ENCODE measurements at places on chromosomes 11 and 22.

DNA sequence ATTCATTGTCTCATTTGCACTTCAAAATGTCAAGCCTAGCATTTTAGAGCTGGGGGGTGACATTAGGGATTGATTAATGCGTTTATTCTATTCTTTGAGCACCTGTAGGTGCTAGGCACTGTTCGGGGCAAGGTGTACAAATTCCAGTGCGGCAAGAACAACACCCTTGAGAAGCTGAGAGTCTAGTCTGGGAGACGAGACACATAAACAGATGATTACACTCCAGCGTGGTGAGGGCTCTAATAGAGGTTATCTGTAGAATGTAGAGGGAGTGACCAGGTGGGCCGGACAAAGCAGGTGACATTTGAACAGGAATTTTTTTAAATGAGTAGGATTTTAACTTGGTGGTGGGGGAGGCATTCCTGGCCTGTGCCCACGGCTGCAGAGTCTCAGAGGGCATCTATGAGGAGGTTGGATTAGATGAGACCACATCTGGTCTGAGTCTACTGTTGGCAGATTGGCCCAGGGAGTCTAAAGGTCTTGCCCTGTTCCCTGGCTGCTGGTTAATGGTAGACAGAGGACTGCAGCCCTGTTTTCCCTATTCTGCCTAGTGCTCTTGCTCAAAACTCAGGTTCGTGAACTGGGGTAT, 970 bp downstream of the CAT start:
- DNase-seq: no peak

GRCh38 chr11:75240311-75241035, at the start of gene TPBGL:
Gene TPBGL (plus strand): TSS chr11:75240774. CDS start chr11:75241050, 276 bp downstream.
- peak; percentile 16 for DNase-seq

DNA sequence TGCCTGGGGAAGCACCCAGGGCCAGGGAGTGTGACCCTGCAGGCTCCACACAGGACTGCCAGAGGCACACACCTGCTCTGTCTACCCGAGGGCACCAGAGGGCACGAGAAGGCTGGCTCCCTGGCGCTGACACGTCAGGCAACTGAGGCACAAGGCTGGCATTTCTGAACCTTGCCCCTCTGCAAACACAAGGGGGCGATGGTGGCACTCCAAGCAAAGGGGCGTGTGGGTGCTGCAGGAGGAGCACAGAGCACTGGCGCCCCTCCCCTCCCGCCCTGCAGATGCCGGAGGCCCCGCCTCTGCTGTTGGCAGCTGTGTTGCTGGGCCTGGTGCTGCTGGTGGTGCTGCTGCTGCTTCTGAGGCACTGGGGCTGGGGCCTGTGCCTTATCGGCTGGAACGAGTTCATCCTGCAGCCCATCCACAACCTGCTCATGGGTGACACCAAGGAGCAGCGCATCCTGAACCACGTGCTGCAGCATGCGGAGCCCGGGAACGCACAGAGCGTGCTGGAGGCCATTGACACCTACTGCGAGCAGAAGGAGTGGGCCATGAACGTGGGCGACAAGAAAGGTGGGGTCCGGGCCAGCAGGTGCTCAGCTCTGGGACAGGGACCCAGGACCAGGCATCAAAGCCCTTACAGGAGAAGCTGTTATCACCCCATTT, 20.8 kb upstream of the TXNRD2 start:
- peak; percentile 76 for DNase-seq

- DNase-seq: no peak
Observed at GRCh38 chr11:70783356-70783755, 385.0 kb downstream of the CTTN start.

GRCh38 chr11:16841984-16842383, 103.5 kb downstream of the C11orf58 start:
- no peak for DNase-seq

DNA sequence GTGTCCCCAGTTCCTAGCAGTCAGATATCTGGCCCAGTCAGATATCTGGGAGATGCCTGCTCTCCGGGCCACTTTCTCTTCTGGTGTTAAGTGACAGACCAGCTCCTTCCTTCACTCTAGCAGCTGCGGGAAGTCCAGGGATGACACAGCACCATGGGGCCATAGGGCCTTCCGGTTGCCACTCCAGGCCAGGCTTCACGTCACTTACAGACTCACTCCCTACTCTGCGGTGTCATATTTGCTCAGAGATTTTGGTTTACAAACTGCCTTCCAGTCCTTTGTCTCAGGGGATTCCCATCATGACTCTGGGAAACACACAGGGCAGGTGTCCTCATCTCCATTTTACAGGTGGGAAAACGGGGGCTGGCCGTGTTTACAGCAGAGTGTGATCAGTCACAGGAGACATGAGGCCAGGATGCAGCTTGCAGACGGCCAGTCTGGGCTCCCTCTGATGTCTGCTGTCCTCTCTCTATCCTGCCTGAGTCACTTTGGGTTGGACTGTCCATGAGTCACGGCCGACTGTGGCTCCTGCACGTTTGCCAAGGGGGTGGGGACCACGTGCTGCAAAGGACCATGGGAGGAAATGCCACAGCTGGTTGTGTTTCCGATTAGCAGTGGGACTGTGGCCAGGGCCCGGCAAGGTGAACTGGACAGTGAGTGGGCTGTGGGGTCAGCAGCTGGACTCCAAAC, 8.2 kb upstream of the TBC1D22A start:
- peak; percentile 99 for DNase-seq

GRCh38 chr11:64789331-64790204, 11.2 kb upstream of the SF1 start:
- DNase-seq: no peak

DNA sequence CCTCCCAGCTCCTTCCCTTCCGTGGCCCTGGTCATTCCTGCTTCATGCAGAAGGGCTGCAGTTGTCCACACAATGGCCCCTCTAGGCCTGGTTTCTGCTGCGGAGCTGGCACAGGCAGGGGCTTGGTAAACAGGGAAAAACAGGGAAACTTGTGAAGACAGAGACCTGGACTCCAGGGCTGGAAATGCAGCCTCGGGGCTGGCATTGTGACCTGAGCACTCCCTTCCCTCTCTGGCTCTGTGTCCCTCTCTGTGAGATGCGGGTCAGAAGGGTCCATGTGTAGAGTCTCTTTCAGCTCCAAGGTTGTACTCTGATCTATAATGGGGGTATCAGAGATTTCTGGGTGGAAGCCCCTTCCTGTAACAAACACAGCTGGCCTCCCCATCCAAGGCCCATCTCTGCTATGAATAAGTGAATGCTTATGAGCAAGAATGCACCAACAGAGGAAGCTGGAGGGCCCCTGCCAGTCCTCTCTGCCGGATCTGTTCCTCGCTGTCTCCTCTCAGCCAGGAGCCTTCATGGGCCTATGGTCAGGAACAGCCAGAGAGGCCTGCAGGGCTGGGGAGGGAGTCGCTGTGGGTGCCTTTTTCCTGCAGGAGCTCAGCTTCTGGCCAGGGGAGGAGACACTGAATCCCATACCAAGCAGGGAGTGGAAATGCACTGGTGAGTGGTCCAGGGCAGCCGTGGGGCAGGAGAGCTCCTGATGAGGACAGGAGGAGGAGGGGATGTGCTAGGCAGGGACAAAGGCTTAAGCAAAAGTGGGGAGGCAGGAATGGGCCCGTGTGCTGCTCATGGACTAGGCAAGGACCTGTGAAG, 6.7 kb upstream of the DERL3 start:
- peak; percentile 27 for DNase-seq

GRCh38 chr22:43216738-43217137, 29.8 kb upstream of the TTLL12 start:
- DNase-seq: no peak

DNA sequence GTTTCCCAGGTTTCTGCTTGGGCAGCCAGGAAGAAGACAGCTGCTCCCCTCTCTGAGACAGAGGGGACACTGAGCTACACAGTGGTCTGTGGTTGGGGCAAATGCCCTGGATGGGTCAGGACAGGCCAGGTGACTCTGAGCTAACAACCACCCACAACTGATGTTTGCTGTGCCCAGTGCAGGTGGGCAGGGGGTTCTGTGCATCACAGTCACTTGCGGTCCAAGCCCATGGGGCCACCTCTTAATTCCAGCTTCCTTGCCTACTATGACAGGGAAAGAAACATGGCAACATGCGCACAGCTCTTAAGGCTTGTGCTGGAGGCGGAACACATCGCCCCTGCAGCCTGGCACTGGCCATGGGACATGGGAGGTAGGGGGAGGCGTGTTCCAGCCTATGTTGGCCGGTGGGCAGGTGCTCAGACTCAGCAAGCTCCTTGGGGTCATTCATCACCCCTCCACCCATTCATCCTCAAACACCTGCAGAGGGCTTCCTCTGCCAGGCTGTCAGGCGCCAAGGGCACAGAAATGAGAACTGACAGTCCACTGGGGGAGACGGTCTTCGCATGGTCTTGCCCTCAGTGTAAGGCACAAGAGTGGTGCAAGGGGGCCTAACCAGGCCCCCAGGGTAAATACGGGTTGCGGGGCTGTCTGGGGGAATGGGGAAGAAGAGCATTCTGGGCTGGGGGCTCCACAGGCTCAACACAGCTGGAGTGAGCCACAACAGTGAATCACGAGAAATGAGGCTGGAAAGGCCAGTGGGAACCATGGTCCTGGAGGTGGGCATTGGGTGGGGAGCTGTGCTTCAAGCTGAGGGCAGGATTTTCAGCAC, 55.6 kb downstream of the ARFGAP3 start:
- DNase-seq: no peak

- no peak for DNase-seq
Observed at GRCh38 chr11:132719684-132720083, 812.6 kb downstream of the OPCML start.

- DNase-seq: no peak
Observed at GRCh38 chr11:30322191-30322590, 713 bp upstream of the ARL14EP start.

DNA sequence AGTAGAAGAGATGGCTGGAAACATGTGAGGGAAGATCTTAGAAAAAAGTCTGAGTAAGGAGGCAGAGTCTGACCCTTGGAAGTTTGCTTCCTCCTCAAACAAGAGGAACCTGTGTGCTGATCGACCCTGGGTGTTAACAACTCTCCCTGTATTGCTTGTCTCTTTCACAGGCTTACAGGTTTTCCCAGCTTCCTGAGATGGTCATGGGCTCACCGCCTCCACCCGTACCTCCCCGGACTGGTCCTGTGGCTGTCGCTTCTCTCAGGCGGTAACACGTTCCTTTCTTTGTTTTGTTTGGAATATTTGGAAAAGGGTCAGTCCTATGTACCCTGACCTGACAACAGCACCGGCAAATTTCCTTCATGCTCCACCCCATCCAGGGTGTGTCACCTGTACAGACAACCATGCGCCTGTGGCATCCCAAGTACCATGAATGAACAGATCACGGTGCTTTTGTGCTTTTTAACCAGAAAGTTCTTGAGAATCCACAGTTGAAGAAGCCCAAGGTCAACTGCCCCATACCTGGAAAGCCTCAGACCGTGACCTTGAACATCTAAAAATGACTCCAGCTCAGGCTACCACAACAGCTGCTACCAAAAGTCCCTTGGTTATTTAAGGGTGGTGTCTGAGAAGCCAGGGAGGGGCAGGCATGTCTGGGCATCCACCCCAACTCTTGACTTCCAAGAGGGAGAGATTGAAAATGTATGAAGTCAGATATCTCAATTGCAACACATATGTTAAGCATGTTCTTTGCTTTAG, 44.6 kb downstream of the C11orf91 start:
- DNase-seq: no peak

DNA sequence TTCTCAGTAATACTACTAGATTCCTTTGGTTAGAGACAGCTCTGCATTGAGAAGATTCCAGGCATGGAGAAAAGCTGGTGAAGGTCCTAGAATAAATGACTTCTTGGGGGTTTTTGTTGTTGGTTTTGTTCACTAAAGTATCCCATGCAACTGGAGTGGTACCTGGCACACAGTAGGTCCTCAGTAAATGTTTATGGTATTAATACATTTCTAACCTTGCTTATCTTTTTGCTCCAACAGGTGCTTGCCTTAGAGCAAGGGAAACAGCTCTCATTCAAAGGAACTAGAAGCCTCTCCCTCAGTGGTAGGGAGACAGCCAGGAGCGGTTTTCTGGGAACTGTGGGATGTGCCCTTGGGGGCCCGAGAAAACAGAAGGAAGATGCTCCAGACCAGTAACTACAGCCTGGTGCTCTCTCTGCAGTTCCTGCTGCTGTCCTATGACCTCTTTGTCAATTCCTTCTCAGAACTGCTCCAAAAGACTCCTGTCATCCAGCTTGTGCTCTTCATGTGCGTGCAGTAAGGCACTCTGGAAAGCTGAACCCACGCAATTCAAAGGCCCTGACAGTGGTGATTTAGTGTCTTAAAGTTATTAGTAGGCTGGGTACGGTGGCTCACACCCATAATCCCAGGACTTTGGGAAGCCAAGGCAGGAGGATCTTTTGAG, 2.0 kb downstream of the TMEM138 start:
- no peak for DNase-seq

DNA sequence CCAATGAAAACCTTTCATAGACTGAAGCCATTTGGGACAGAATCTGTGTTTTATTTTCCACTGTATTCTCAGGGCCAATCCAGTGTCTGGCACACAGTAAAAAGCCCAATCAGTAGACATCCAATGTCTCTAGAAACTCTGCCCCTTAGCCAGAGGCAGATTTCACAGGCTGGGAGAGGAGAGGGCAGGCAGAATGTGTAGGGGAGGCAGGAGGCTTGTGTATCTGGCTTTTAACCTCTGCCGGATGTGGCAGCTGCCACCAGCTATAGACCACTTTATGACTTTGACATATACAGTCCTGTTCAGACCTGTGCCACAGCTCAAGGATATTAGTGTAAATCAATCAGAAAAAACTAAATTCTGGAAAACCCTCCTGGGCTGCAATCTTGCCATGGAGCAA, 4.4 kb downstream of the EXPH5 start:
- DNase-seq: no peak

GRCh38 chr11:69166218-69167115, 10.7 kb downstream of the SMIM38 start:
- DNase-seq: peak; percentile 92

GRCh38 chr11:69373251-69373635, 79.3 kb downstream of the MYEOV start:
- DNase-seq: no peak

DNA sequence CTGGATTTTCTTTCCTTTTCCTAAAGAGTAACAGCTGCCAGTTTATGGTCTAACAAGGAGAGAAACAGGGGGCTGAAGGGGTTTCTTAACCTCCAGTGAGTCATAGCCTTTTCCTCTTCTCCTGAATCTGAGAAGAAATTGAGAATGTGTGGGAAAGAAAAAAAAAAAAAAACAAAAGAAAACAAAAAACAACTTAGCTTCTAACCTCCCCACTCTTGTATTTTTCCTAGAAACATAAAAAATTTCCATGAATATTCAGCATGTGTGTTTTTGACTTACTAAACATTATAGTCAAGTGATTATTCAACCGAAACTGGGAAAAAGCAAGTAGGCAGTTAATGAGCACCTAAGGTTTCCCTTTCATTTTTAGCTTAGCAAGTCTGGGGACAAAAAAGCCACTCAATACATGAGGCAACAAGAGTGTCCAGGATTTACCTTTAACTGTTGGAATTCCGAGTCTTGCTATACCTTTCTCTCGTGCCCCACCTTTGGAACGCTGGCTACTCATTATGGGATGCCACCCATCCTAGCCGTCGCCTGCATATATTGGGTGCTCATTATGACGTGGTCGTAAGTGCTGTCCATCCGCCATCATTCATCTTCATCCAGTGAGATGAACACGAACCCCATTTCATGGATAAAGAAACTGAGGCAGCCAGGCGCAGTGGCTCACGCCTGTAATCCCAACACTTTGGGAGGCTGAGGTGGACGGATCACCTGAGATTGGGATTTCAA, 2.4 kb downstream of the ASPHD2 start:
- DNase-seq: peak; percentile 34
